Activated CD4-positive, alpha-beta T cell treated with anti-CD3 and anti-CD28 coated beads for 24 hours (primary cell): ENCODE measurements at places on chromosomes 2 and 18.

DNA sequence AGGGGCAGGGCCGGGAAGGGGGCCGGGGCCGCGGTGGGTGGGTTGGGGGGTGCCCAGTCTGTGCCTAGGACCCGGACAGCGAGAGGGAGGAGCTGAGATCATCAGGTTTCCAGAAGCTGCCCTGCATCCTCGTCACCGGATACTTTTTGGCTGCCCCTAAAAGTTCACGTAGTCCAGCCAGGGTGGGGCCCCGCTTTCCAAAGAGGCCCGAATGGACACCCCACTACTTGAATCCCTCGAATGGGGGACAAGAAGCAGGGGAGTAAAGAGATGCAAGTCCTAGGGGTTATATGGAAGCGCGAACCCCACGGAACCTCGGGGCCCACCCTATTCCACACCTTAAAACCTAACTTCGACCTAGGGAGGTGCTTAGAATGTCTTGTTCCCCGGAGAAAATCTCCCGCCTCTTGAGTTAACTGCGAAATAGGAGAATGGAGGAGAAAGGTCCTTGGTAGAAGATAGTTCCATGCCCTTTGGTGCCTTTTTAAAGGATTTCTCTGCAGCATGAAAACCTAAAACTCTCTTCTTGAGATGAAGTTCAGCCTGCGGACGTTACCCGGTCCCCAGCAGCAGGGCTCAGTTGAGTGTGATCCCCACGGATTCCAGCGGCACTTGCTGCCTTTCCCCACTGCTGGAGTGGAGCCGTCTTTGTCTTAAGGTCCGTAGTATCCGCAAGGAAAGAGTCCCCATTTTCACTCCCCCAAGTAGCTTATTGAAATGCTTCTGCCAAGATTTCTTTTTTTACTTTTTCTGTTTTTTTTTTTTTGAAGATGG is 2.1 kb upstream of the RNF152 start:
- DNase-seq, result no peak

GRCh38 chr2:241729868-241730267 is 4.6 kb upstream of the D2HGDH start:
- DNase-seq, result no peak

DNA sequence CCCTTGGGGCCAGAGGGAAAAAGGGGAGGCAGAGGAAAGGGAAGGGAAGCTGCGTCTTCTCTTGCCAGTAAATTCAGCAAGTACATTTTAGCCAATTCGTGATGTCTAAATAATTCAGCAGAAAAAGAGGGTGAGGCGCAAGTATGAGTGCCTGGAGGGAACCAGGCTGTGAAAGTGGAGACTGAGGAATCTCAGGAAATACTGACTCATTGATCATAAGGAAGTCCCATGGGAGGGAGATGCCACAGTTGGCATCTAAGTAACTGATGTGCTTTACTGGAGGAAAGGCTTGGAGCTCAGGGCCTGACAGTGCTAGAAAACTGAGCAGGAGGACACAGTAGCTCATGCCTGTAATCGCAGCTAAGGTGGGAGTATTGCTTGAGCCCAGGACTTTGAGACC is 31.1 kb downstream of the KIF5C start:
- DNase-seq, result no peak

DNA sequence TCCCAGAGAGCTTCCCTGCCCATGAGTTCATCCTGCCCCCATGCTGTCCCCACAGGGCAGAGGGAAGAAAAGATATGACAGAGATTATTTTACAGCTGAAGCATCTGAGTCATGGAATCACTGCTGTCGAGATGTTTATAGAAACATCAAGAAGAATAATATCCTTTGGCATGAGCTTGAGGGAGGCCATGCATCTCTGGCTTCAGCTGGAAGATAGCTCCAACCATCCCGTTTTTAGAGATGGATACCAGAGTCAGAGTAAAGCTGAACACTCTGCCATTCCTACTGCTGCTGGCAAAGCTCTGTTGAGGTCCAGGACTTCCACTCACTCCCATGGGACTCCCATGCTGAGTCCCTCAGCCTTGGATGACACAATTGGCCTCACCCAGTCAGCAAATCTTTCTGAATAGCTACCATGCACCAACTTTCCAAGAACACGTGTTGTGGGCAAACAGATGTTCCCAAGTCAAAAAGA is 167.8 kb downstream of the TTC32 start:
- DNase-seq, result no peak

GRCh38 chr2:147917161-147917560 is 72.3 kb downstream of the ACVR2A start:
- DNase-seq, result no peak

DNA sequence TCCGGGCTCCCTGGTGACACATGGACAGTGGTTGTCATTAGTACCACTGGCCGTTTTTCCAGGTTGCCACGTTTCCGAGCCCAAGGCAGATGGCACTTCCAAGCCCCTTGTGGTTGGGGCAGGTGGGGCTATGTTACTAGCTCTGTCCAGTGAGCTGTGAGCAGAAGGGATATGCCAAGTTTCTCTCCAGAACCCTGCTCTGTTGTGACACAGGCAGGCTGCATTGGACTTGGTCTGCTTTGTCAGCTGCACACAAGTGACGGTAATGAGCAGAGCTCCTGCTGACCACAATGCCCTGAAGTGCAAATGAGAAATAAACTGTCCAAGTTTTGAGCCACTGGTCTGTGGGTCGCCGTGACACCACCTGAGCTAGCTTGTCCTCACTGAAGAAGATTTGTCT is 118.8 kb downstream of the GYPC start:
- DNase-seq, result no peak

DNA sequence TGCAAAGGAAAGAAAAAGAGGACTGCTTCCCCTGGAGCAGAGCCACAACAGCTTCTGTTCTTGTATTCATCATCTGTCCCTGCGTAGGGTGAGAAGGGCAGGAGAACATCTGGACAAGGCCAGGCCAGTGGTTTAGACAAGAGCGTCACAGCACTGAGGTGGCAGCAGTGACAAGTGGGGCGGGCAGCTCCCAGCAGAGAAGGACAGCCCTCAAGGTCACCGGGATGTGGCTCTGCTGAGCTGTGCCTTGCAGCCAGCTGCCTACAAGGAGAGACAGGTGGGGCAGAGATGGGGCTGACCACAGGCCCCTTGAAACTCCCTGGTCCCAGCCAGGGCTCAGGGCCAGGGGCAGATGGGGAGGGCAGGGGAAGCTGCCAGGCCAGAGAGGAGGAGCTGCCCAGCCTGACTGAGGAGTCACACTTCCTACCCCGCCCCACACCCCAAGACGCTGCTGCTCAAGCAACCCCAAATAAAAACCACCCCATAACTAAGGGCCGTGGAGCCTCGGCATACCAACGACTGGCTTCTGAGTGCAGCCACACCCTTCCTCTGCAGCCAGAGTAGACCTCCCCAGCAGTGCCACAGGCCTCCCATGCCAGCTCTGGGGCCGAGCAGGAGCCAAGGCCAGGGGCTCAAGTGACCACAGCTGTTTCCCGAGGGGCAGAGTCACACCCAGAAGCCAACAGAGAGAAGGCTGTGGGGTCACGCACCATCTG is 5.4 kb downstream of the RAB11FIP5 start:
- DNase-seq, result no peak

DNA sequence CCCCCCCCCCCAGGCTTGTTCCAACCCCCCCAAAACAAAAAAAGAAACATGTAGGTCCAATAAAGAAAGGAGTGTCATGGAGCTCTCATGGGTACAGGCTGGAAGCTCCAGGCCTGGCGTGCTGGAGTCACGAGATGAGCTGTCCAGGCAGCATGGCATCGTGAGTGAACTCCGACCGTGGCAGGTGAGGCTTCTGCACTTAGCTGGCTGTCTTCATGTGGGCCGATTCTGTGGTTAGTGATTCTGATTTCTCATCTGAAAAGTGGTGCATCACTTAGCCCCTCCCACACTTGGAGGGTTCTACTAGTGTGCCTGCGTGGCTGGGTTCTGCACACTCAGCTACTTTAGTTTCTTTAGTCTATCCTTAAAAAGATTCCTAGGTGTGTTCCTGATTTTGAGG is 126.4 kb upstream of the MGAT5 start:
- peak; percentile 51 for DNase-seq

DNA sequence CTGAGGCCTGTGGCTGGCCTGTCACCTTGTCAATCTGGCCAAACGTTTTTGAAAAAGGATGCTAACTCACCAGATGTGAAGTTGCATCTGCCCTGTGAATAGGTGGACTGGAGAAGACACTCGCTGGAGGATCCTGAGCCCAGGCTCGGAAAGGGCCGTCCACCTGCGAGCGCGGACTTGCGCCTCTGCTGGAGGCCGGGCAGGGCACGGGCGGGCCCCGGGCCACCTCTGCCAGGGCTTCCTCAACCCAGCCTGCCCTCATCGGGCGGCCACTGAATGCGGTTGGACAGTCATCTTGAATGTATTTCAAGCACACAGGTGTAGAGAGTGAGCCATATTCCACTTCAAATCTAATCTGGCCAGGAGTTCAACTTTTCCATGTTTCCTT is 83.9 kb downstream of the FAM210A start:
- no peak for DNase-seq

- DNase-seq, result no peak
Measured at GRCh38 chr2:124698979-124699565, 674.0 kb downstream of the CNTNAP5 start.

DNA sequence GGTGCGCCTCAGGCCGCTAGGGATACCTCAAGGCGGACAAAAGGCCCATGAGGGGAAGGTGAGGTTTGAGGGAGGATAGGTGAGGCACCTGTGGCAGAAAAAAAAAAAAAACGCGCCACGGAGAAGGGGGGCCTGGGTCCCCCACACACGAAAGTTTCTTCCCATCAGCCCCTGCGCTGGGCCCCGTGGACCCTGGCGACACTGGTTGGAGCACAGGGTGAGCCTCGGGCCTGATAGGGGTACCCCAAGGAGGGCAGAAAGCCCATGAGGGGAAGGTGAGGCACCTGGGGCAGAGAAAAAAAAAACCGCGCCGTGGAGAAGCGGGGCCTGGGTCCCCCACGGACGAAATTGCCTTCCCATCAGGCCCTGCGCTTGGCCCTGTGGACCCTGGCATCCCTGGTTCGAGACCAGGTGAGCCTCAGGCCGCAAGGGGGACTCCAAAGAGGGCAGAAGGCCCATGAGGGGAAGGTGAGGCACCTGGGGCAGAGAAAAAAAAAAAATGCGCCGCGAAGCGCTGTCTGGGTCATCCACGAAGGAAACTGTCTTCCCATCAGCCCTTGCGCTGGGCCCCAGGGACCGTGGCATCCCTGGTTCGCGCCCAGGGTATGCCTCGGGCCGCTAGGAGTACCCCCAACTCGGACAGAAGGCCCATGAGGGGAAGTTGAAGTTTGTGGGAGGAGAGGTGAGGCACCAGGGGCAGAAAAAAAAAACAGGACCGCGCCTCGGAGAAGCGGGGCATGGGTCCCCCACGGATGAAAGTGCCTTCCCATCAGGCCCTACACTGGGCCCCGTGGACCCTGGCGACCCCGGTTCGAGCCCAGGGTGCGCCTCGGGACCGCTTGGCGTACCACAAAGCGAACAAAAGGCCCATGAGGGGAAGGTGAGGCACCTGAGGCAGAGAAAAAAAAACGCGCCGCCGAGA is 226.2 kb downstream of the CCDC74A start:
- DNase-seq, result no peak

DNA sequence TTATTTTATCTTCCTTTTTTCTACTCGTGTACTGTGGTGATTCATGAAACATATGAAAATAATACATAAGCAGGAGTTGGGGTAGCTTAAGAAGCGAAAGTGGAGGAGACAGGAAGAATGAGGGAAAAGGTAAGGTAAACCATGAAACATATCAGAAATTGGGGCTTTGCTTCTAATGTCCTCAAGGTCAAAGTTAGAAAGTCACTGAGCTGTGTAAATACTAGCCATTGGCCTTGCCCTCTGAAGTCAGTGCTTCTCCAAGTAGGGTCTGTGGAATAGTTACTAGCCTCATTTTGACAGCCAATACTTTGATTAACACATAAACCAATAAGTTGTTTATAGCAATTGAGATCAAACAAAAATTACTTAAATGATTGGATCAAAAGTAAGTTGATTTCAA is 117.2 kb downstream of the MAP4K4 start:
- no peak for DNase-seq

DNA sequence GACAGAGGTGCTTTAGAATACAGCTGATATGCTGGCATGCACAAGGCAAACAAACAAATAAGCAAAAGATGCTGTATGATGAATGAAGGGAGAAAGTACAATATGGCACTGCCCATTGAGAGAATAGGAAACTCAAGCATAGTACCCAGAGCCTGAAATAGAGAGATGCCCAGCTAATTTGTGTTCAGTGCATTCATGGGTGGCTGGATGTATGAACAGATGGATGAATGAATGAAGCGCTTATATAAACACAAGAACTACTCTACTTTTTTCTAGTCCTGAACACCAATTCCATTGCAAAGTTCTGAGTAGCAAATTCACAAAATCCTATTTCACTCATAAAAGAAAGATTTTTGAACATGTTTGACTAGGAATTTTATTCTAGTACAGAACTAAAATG is 756.3 kb downstream of the SATB2 start:
- no peak for DNase-seq

DNA sequence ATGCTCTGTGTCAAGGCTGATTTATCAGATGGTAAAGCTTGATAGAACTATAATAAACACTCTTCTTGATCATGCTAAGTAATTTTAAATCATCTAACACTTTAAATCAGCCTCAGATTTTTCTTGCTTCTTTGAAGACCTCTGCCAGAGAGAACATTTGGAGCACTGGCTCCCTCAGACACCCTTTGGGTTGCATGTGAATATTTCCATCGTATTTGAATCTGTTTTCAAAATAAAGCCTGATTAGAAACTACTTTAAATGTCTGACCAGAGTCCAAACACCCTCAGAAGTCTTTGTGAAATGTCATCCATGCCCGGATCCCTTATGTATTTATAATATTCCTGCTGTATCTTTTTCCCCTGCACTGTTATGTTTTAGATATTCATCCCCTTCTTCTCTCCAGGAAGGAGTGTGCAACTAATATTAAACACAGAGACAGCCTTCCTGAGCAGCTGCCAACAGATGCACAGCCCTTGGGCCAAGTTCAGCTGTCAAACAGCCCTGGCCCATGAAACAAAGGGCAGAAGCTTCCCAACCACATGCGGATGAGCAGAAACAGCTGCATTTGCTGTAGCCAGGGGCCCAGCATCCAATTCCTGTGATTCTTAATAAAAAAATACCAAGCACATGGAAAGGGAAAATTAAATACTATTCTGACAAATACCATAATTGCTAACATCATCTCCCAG is 46.5 kb downstream of the DPP10 start:
- no peak for DNase-seq

DNA sequence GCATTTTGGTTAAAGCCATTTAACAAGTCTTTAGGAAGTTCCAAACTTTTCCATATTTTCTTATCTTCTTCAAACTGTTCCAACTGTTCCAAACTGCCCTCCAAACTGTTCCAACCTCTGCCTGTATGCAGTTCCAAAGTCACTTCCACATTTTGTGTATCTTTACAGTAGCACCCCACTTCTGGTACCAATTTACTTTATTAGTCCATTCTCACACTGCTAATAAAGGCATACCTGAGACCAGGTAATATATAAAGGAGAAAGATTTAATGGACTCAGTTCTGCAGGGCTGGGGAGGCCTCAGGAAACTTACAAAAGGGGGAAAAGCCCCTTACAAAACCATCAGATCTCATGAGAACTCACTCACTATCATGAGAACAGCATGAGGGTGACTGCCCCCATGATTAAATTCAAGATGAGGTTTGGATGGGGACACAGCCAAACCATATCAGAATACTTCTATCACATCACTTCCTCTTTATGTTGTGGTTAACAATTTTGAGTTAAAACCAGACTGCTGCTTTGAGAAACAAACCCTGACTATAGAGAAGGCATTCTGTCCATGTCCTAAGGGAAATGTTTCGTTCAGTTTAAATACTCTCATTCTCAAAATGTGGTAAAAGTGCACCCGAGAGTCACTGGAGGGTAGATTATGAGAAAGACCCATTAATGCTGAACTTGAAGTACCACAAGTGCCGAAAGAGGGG is 11.0 kb downstream of the IL18R1 start:
- no peak for DNase-seq
